ENCODE measurements at places on chromosomes 5 and 9.

GRCh38 chr9:106277966-106278365 lies 583.6 kb downstream of the TMEM38B start:
- no peak for DNase-seq

GRCh38 chr5:34639852-34640626 lies 16.1 kb upstream of the RAI14 start:
- no peak for DNase-seq

DNA sequence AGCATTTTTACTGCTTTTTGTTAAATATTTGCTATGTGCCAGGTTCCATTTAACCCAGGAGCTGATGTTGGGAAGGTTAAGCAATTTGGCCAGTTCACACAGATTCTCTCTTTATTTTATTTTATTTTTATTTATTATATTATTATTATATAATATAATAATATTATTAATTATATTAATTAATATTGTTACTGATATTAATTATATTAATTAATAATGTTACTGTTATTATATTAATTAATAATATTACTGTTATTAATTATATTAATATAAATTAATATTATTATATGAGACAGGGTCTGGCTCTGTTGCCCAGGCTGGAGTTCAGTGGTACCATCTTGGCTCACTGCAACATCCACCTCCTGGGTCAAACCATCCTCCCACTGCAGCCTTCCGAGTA lies 593.0 kb upstream of the SGCD start:
- DNase-seq = no peak

- no peak for DNase-seq
These were observed 11.2 kb downstream of the DNAJB5 start for GRCh38 chr9:35000535-35001284.

- DNase-seq = no peak
These were observed 32.0 kb upstream of the SPTLC1 start for GRCh38 chr9:92147030-92147851.

DNA sequence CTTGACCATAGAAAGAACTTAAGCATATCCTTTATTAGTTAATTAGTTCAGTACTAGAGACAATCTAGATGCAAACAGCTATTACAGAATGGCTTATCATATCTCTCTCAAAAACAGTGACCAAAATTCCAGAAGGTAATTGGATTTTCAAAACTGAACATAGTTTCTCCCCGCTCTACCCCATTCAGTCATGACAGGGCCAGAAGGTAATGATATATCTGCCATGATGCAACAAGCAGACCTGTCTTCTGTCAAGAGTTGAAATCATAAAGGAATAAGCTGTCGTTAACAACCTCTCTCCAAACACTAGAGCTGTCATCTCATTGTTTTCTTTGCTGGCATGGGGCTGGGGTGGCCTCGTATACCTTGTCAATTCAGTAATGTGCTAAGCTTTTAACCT lies 200.5 kb upstream of the POU5F2 start:
- DNase-seq = no peak

GRCh38 chr5:134249469-134250379 lies 23.9 kb upstream of the PPP2CA start:
- no peak for DNase-seq

DNA sequence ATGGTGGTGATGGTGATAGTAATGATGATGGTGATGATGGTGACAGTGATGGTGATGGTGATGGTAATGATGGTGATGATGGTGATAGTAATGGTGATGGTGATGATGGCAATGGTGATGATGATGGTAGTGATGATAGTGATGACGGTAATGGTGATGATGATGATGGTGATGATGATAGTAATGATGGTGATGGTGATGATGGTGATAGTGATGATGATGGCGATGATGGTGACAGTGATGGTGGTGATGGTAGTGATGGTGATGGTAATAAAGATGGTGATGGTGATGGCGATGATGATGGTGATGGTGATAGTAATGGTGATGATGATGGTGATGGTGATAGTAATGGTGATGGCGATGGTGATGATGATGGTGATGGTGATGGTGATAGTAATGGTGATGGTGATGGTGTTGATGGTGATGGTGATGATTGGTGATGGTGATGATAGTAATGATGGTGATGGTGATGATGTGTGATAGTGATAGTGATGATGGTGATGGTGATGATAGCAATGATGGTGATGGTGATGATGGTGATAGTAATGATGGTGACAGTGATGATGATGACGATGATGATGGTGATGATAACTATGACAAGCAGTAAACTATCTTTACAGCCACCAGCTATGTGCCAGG lies 38.6 kb downstream of the PHF2 start:
- no peak for DNase-seq

GRCh38 chr5:15487228-15487627 lies 12.8 kb upstream of the FBXL7 start:
- no peak for DNase-seq

DNA sequence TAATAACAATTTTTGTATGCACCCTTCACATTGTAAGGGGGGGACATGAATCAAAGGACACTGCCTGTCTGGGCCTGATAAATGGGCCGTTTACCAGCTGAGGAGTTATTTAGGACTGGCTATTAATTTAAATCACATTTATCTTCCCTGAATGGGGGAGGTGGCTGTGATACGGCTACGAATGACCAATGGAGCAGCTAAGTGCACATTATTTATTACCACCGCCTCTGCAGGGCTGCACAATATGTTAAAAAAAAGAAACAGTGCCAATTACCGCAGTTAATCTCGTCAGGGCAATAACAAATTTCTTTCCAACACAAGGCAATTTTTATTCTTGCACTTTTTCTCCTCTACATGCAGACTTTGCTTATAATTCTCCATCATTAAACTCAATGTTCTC lies 318.4 kb downstream of the IRX2 start:
- DNase-seq = no peak

GRCh38 chr9:72526901-72527800 lies 5.7 kb downstream of the TMC1 start:
- DNase-seq = peak; percentile 61

- no peak for DNase-seq
These were observed 202.5 kb downstream of the GDNF start for GRCh38 chr5:37637165-37637845.

DNA sequence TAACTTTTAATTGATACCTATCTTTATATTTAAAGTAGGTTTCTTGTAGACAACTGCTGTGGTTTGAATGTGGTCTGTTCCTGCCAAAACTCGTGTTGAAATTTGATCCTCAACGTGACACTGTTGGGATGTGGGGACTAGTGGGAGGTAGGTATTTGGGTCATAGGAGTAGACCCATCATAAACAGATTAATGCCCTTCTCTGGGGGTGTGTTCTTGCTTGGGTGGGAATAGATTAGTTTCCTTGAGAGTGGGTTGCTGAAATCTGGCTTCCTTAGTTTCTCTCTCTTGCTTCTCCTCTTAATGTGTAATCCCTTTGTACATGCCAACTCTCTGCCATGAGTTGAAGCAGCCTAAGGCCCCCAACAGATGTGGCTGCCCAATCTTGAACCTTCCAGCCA lies 34.6 kb upstream of the IPPK start:
- DNase-seq = no peak

DNA sequence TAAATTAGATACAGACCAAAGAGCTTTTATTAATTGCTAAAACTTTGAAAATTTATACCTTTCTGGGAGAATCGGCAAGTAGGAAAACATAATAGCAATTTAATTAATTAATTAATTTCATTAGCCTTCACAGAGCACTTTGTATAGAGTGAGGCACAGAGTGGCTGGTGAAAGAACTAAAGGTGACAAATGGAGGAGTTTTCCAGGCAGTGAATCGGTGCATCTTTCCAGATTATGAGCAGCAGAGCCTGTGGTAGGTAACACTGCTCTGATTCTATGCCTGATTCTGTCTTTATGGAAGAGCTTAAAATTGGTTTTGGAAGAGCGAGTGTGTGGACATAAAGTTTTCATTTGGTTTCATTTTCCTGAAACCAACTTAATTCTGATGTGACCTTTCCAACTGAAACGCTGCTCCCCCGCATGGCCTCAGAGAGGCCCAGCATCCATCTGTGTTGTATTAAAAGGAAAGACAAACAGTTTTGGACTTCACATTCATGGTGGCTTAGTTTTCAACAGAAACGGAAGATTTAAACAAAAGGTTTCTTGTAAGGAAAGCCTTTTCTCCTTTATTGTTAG lies 188.9 kb upstream of the RPS23 start:
- no peak for DNase-seq

DNA sequence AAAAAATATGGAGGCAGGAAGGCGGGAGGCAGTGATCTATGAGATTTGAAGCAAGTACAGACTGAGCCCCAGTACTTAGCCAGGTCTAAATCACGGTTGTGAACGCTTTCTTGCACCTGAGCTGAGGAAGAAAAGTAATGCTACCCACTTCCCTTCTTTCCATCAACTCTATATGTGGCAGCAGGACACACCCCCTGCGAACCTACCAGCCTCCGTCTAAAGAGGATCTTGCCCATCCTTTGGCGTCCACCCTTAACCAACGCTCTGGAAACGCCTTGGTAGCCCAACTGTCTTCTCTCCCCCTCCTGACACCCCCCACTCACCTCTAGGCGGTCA lies 545 bp downstream of the HMGCS1 start:
- DNase-seq = no peak

DNA sequence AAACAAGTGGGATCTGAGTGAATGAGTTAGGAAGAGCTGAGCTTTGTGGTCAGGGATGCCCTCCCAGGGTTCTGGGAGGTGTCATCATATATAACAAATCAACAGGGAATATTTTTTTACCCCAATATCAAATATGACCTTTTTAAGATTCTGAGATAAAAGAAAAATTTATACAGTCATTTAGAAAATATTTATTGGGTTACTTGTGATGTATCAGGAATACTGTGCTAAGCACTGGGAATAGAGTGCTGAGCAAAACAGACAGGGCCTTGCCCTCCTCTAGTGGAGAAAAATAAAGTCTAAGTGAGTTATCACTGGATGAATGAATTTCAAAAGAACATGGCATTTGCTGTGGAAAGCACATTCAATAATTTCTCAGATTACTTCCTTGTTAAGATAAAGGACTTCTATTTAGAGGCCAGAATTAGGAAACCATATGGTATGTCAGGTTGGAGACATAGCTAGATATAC lies 102.9 kb downstream of the BOD1 start:
- no peak for DNase-seq

GRCh38 chr5:124262991-124263571 lies 483.4 kb downstream of the ZNF608 start:
- DNase-seq = no peak

DNA sequence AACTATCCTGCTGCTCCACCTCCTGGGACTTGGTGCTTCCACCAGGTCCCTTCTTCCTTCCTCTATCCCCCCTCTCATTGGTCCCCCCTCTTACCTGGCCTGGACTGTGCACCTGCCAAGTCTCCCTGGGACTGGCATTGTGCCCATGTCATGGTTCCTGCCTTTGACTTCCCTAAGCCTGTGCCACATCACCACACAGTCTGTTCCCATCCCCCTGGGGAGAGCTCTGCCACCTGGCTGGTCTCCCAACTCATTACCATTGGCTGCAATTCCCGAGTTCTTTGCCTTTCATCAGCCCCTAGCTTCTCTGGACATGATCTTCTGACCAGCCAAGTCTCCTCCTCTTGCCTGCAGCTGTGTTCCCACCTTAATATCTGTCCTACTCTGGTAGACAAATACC lies 180.3 kb downstream of the SREK1 start:
- peak; percentile 57 for DNase-seq

DNA sequence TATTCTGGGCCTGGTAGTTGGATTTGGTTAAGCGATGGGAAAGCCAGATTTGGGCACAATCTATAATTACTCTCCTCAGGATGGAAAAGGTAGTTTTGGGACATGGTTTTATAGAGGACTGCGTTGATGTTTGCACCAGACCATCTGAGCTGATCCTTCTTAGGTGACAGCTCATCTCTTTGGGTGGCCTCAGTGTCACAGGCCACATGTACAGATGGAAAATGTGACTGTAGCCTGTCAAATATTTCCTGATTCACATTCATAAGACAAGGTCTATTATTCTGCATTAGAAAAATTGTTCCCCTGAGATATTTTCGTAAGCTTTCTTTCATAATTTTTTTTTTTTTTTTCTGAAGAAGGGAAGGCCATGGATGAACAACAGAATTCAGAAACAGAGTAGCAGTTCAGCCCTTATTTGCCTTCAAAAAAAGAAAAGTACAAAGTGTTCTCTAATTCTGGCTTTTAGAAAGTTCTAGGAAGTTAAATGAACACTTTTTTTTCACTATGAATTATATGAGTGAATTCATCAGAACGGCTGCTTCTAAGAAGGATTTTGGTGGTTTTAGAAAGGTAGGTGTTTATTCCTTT lies 81.0 kb downstream of the NNT start:
- no peak for DNase-seq

DNA sequence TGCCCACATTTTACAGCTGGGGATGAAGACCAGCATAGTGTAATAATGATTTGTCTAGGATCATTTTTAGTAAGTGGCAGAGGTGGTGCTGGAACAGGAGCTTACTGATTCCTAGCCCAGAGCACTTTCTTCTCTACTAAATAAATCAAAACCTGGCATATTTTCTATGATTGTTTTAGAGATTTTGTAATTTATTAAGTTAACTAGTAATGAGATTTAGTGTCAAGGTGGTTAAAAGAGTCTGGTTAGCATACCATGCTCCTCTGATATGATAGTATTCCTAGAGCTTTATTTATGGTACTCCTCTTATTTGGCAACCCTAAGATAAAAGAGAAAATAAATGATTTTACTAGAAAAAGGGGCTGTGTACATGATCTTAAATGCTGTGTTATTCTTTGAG lies 604.0 kb downstream of the ISL1 start:
- no peak for DNase-seq

- DNase-seq = no peak
These were observed 23.3 kb downstream of the TMEM161B start for GRCh38 chr5:88245241-88245892.

DNA sequence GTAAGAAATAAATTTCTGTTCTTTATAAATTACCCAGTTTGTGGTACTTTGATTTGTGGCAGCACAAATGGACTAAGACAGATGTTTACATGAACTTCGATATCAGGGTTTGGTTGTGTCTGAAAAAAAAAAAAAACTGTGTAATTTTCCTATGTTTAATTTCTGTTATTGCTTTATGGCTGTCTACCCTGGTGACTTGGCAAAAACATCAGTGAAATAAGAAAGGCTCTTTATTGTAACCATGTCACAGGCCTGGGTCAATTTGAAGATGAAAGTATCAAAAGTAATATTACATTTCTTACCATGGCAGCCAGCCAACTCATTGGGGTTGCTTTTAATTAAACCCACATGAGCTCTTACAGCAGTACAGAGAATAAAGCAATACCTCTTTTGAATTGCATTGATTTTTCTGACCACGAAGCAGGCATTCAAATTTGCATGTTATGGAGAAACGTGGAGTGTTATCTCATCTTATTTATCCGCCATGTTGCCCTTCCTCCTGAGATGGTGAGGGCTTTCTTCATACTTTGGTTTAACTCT lies 20.6 kb upstream of the SV2C start:
- no peak for DNase-seq

DNA sequence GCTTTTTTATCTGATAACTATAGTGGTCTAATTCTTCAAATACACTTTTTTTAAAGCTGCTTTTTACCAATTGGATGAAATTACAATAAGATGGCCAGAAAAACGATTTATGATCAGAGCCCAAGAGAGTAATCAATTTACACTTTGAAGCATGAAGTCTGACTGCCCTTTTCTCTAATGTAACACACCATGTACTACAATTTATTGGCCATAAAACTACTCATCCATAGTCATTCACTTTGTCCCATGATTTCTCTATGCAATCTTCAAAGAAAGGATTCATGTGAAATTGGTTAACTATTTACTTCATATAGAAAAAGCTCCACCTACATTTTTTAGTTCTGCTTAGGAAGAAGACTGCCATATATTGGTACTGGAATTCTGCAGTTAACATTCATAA lies 73.6 kb upstream of the CAST start:
- no peak for DNase-seq

- no peak for DNase-seq
These were observed 73.2 kb upstream of the RARS1 start for GRCh38 chr5:168413062-168413461.

- DNase-seq = no peak
These were observed 78.8 kb upstream of the TNFAIP8 start for GRCh38 chr5:119276978-119277377.
